ENCODE measurements at places on chromosomes 2 and 18.

DNA sequence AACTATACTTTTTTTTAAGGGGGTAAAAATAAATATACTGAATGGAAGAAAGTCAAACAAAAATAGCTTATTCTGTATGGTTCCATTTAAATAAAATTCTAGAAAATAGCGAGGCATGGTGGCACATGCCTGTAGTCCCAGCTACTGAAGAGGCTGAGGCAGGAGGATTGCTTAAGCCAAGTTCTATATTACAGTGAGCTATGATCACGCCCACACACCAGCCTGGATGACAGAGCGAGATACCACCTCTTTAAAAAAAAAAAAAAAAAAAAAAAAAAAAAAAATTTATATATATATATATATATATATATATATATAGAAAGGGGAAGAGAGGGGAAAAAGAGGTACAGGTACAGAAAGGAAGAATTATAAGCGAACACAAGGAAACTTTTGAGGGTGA lies 77.7 kb downstream of the MEMO1 start:
- DNase-seq, result no peak

DNA sequence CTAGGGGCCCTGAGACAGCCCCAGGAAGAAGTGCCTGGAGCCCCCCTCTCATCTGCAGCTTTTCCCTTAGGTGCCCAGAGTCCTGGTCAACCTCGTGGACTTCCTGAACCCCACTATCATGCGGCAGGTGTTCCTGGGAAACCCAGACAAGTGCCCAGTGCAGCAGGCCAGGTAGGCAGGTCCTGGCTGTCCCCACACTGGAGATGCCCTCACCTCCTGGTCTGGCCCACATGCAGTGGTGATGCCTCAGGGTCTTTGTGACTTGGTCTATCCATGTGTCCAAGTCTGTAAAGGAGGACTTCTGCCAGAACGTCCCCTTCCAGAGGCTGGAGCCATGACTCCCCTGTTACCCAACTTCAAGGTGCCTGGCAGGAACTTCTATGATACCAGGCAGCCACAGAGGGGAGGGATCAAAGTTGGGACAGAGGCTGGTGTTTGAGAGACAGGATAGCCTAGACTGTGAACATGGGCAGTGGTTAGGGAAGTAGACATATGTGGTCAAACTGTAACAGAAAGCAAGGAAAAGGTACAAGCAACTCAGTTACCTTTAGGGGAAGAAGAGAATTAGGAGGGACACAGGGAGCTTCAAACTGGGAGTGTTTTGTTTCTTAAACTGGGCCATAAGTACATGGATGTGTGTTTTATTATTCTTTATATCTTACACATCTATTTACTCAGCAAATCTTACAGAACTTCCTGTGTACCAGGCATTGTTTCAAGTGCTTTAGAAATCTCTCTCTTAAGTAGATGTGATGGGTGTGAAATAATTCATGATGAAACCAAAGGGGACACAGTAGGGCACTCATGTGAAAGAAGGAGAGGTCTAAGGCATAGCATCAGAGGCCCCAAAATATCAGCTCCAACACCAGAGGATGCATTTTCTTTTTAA lies 107.1 kb downstream of the PLB1 start:
- no peak for DNase-seq

DNA sequence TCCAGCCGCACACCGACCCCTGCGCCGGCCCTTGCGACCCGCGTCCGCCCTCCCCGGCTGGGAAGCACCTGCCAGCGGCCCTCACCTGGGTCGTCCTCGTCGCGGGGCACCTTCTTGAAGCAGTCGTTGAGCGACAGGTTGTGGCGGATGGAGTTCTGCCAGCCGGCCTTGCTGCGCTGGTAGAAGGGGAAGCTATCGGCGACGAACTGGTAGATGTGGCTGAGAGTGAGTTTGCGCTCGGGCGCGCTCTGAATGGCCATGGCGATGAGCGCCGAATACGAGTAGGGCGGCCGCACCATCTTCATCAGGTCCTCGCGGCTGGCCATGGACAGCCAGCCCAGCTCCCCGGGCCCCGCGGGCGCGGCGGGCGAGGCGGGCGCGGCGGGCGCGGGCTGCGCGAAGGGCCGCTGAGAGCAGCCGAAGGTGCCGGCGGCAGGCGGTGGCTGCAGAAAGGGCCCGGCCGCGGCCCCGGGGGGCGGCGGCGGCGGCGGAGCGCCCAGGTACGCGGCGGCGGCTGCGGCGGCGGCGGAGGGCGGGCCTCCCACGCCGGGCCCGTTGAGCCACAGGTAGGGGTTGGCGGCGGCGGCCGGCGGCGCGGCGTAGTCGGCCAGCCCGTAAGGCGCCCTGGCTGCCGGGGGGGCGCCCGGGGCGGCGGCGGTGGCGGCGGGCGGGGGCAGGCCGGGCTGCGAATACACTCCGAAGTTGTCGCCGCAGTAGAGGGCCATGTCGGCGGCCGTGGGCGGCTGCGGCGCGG lies 505 bp downstream of the FOXI3 start:
- no peak for DNase-seq

DNA sequence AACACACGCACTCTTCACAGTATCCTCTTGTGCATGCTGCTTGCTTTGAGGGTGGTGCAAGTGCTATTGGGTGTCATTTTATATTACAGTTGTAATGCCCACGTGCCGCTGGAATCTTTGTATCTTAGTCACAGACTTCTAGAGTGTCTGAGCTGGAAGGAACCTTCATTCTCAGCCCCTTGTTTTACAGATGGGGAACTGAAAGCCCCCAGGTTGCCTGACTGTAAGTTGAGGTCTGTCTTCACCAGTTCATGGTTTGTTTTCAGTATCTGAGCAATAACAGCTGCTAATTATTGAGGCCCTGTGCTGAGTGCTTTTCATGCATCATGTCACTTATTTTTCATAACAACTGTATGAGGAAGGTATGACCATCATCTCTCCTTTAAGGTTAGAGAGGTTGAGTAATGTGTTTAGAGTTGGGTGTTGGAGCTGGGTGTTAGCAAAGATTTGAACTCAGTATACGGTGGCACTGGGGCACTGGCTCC lies 77.0 kb downstream of the PRKCE start:
- no peak for DNase-seq

- DNase-seq, result no peak
Measured at GRCh38 chr18:62258093-62258492, 67.0 kb upstream of the TNFRSF11A start.

- no peak for DNase-seq
Measured at GRCh38 chr18:78246588-78246987, 733.0 kb upstream of the SALL3 start.

DNA sequence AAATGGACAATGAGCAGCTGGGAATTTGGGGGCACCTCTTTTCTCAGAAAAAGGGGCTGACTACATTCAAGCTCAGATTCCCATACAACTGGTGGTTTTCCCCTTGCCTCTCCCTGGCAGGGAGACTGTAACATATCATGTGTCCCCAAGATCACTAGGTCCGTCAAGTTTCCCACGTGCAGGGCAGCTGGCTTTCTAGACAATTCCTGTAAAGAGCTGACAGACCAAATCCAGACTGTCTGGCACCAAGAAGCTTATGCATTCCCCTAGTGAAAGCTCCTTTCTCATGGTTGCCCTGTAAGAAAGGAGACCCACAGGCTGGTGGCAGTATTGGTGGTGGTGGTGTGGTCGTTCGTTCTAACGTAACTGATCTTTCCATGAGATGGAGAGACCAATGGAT lies 48.8 kb downstream of the THUMPD2 start:
- no peak for DNase-seq
